ENCODE measurements at places on chromosomes 16 and 17.
A peak's percentile ranks its signal among the peaks of the same experiment; 100 is the strongest.

DNA sequence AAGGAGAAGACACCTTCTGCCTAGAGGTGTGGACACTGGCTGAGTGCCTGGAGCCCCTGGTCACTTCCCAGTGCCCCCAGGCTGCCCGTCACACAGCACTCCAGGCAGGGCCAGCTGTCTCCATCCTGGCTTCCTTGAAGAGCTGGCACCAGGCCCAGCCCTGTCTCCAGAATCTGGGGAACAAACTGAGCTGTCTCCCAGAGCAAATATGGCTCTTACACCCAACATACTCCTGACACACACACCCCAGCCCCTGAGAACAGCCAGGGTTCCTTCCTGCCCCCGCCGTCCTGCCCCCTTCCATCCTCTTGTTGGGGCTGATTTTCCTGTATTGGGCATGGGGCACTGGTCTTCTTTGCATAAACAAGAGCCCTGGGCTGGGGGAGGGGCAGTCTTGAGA is 9.1 kb downstream of the NHERF1 start:
- no peak for DNase-seq

DNA sequence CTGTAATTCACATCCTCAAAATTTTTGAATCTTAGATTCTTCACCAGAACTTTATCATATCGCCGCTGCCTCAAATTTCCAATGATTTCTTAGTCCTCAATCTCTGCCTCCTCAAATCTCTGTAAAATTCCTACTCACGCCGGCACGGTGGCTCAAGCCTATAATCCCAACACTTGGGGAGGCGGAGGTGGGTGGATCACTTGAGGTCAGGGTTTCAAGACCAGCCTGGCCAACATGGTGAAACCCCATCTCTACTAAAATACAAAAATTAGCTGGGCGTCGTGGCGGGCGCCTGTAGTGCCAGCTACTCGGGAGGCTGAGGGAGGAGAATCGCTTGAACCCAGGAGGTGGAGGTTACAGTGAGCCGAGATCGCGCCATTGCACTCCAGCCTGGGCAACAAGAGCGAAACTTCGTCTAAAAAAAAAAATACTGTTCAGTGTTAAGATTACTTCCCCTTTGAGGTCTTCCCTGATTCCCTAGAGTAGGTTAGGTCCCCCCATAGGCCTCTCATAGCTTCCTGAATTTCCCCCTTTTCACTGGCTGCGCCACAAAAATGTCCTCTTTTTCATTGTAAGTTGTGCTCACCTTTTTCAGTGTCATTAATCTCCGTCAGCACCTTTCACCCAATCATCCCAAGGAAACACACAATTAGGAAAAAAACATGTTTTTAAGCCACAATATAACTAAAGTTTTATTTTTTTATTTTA is 919 bp upstream of the CBX1 start:
- DNase-seq = no peak

GRCh38 chr17:50352072-50352692 is 6.3 kb downstream of the XYLT2 start:
- no peak for DNase-seq

DNA sequence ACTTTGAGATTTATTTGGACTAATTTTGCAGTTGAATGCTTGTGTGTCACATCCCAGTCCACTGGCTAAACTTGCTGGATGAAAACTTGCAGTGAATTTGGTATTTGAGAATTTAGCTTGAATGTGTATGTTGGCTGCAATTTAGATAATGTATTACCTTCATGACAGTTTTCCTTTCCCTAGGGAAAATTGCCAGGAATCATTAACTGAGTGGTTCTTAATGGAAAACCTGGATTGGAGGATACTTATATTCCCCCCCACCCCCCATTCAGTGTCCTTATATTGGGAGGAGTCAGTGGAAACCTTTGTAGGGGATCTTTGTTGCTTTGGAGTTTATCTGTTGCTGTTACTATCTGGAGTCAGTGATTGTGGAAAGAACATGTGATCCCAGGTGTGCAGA is 67.6 kb downstream of the KPNA2 start:
- no peak for DNase-seq

DNA sequence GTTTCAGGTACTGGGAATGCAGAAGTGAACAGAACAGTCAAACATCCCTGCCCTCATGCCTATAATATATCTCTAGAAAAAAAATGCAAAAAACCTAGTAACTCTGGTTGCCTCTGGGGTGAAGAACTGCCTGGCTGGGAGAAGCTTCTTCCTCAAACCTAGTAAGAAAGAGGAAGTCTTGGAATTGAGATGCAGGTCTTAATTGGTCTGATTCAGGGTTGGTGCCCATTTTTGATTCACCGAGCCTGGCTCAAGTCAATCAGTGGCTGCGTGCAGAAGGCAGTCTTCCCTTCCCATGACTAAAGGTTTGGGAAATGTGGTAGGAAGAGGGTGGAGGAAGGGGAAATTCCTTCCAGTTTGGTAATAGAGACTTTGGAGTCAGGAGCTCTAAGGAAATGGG is 22.4 kb downstream of the CDRT15 start:
- DNase-seq = no peak

- no peak for DNase-seq
These were observed 120.7 kb downstream of the TRIM37 start for GRCh38 chr17:58985971-58986370.

DNA sequence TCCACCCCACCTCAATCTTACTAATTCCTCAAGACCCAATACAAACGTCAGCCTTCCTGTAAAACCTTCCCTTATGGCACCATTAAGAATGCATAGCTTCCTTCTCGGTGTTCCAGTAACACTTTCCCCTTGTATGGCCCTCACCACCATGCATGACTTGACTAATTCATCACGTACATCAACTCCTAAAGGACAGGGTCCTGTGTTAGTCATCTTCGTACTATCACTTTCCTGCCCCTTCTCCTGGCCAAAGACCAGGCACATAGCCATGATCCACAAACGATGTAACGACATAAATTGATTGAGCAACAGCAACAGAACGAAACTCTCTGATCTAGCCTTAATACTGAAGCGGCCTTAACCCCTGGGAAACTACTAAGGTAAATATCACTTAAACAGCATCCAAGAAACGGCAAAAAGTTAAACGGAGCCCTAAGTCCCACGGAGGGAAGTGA is 612 bp downstream of the PSMD12 start:
- no peak for DNase-seq

DNA sequence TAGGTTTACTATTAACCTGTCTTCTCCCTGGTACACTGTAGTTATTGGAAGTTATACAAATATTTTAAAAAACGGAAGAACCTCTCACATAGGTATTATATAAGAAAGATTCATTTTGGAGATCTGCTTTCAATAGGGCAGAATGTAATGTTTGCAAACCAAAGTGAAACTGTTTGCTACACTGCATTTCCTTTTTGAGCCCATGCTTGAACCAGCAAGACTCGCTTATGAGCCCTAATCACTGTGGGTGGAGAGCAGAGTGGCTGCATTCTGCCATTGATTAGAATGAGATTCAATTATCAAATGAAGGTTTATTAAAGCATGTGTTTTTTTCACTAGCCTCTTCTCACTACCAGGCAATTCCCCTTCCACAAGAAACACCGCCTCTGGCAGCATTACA is 589.7 kb downstream of the CDH11 start:
- no peak for DNase-seq

DNA sequence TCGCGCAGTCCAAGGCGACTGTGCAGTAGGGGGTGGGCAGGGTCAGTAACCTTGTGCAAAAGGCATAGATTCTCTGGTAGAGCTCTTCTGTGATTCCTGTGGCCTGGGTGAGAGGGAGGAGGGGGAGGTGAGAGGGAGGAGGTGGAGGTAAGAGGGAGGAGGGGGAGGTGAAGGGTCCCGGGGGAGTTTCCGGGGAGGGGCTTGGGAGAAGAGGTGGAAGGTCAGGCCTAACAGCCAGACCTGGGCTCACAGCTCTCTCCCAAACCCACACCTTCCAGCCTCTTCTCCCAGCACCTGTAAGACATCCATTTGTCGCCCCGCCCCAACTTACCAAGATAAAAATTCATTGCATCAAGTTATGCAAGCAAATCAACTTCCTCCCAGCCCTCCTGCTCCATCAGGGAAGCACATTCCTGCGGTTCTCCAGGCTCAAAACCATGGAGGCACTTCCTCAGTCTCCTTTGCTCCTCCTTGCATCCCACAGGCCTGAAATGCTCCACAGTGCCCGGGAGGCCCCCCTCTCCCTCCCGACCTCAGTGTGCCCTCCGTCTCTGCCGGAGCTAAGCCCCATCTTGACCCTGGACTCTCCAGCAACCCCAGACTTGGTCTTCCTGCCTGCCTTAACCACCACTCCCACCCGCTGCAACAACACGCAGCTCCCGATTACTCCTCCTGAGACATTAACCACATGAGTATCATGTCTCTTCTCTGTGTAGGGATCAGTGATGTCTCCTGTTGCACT is 30.5 kb downstream of the PIK3R6 start:
- DNase-seq = peak; percentile 72

- DNase-seq = no peak
These were observed 111.7 kb downstream of the TANGO6 start for GRCh38 chr16:68954911-68955635.

DNA sequence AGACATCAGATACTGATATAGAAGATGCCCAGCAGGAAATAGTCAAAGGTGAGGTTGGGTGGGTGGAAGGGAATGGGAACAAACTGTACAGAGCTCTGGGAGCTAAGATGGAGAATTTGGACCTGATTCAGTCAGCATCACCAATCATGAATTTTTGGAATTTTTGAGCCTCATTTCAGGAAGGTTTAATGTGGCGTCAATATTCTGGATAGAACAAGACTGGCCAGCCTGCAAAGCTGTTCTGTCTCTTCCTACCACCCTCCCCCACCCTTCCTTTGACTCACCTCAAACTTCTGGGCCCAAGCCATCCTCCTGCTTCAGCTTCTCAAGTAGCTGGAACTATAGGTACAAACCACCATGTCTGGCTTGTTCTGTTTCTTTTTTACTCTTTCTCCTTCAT is 32.6 kb downstream of the CTCF start:
- DNase-seq = no peak

- DNase-seq = no peak
These were observed 1.0 kb downstream of the TSPOAP1 start for GRCh38 chr17:58327363-58328194.

DNA sequence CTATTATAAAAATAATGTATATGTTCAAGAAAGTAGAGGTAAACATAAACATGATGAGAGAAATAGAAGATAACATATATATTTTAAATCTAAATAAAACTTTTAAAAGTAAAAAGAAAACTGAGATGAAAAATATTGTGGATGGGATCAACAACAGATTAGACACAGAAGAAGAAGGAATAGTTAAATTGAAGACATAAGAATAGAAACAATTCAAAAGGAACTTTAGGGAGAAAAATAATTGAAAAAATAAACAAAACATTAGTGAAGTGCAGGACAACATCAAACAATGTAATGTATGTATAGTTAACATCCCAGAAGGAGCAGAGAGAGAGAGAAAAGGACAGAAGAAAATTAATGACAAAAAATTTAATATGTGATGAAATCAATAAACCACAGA is 228.1 kb upstream of the TNRC6C start:
- no peak for DNase-seq

DNA sequence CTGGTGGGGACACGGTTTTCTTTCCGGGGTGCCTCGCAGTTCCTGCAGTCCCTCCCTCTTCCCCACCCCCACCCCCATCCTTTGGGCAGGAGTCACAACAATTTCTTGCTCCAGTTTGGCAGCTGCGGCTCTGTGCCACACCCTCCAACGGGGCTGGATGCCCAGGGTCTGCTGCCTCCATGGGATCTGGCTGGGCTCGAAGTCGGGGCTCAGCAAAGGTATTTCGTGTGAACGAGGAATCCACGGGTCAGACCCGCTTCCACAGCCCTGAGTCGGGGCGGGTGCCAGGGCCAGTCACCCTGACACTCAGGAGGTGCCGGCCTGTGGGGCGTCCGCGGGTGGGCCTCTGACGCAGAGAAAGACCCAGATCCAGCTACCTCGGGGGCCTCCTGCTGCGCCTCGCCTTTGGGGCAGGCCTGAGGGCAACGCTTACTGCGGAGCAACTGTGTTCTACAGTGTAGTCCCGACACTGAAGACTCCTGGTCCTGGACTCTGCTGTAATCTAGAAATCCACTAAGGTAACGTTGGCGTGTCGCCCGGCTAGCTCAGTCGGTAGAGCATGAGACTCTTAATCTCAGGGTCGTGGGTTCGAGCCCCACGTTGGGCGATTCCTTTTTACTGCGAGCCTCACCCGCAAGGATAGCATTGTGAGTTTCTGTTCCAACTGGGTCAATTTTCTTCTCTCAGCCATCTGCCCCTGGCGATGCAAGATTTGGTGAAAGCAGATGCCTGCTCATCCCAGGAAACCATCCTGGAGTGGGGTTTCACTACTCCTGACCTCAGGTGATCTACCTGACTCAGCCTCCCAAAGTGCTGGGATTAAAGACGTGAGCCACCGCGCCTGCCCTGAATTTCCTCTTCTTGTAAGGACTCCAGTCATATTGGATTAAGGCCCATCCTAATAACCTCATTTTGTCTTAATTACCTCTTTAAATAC is 12.6 kb upstream of the OR1F1 start:
- DNase-seq = no peak

DNA sequence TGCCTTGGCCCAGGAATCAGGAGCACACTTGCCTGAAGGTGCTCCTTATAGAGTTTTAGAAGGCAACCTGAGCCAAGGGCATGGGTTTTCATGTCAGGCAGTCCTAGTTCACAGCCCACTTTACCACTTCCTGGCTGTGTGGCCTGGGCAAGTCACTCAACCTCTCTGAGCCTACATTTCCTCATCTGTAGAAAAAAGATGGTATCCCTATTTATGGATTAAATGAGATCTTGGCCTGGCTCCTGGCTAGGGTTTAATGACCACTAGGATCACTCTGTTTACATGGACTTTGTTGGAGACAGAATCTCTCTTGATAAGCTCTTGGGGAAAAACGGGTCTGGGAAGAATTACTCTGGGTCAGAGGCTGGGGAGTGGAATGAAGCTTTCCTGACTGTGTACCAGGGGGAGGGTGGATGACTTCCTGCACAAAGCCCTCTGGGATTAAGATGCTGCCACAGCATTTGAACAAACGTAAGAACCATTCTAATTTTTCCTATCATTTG is 2.3 kb downstream of the MT2A start:
- no peak for DNase-seq

GRCh38 chr16:11605891-11606290 is 19.2 kb upstream of the LITAF start:
- DNase-seq = no peak
